ENCODE measurements at places on chromosomes 16 and 17.

- DNase-seq, result no peak
Observed at GRCh38 chr17:72079700-72080099, 41.1 kb upstream of the SOX9 start.

GRCh38 chr17:57636274-57636673, 108.8 kb downstream of the CCDC182 start:
- DNase-seq, result no peak

DNA sequence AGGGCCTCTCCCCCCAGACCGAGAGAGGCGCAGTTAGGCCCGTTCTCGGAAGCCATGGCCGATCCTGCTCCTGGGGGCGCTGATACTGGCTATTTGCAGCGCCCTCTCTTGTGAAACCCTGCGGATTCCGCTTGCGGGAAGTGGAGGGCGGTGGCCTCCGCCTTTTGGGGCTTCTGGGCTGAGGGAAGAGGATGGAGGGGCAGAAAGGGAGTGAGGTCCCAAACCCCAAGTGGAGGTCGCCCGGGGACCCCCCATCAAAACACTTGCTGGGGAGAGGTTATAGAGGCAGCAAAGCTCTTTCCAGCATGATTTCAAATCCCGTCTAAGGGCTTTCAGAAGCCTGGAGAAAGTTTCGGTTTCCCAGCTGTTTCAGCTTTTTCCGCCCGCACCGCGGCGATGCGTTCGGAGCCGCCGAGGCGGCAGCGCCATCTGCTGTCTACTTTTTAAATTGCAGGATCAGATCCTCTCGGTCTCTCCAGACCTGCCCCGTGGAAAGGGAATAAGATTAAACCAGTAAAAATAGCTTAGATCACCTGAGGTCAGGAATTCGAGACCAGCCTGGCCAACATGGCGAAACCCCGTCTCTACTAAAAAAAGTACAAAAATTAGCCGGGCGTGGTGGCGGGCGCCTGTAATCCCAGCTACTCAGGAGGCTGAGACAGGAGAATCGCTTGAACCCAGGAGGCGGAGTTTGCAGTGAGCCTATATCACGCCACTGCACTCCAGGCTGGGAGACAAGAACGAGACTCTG, 15.8 kb downstream of the SNX20 start:
- peak; percentile 78 for DNase-seq

DNA sequence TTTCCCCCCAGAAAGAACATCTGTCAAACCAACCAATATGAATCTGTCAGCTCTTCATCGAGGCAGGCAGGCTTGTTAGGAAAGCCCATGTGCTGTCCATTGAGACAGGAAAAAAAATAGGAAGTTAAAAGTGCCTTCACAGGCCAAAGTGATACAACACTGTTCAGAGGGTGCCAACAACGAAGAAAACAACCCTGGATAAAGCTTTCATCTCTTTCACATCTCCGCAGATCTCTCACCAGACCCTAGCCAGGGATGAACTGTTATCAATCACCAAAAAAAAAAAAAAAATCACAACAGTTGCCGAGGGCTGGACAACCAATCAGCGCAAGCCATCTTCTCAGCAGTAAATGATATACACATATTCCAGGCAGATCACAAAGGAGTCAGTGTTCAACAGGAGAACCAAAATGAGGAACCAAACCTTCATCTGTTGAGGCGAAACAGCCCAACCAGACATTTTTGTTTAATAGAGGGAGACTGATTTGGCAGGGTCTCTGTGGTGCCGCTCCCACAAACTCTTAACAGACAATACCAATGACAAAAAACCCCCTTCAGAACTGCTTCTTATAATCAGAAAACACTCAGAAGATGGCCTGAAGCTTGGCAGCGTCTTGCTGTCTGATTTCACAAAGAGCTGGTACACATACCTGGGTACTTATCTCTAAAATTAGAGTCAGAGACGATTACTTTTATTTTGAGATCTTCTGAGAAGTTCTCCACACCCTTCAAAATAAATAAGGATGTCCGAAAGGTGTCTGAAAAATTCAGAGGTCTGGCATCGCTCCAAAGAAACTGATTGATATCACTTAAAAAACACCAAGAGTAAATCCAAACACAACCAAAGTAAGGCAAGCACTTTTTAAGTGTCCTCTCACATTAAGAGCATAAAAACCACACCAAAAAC, 1.8 kb downstream of the MAP3K14 start:
- no peak for DNase-seq

DNA sequence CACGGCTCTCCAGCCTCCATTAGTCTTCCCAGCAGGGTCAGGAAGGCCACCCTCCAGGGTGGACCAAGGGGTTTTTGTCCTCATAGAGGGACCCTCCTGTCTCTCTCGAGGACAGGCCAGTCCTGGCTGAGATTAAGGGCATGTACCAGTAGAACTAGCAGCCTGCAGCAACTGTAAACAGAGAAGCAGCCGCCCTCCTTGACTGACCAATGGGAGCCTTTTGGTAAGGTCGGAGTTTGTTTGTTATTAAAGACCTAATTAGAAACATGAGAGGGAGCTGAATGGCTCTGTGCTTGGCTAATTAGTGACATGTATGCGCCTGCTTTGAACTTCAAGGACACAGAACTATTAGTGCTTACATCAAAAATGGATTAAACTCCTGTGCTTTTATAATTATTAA, 80.0 kb downstream of the CCDC182 start:
- DNase-seq, result no peak

DNA sequence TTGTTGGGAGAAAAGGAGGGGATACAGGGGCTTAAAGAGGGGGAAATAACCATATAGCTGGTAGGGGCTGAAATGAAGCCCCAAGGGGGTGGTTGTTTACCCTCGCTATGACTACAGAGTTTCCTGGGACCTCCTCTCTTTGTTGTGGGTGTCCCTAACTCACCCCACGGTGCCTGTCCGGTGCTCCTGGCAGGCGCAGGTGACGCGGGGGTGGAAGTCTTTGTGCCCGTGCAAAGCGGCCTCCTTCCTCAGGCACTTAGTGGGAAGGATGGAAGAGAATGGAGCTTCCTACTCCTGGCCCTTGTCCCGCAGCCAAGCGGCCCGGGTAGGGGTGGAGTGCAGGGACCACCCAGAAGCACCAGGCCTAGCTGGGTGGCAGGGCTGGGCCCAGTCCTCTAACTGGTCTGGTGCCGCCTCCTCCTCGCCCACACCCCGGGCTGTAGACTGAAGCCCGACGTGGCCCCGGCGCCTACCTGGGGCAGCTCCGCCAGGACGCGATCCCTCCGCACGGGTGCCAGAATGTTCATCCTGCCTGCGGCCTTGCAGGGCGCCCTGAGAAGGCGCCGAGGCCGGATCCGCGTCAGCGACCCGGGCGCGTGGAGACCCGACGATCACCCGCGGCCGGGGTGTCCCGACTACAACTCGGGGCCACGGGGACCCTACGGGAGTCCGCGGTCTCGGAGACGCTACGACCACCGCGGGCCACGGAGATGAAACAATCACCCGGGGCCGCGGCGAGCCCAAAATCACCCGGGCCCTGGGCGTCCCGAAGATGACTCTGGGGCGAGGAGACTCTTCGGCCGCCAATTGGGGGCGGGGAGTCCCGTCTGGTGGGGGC, 709 bp downstream of the RAB34 start:
- DNase-seq, result no peak

DNA sequence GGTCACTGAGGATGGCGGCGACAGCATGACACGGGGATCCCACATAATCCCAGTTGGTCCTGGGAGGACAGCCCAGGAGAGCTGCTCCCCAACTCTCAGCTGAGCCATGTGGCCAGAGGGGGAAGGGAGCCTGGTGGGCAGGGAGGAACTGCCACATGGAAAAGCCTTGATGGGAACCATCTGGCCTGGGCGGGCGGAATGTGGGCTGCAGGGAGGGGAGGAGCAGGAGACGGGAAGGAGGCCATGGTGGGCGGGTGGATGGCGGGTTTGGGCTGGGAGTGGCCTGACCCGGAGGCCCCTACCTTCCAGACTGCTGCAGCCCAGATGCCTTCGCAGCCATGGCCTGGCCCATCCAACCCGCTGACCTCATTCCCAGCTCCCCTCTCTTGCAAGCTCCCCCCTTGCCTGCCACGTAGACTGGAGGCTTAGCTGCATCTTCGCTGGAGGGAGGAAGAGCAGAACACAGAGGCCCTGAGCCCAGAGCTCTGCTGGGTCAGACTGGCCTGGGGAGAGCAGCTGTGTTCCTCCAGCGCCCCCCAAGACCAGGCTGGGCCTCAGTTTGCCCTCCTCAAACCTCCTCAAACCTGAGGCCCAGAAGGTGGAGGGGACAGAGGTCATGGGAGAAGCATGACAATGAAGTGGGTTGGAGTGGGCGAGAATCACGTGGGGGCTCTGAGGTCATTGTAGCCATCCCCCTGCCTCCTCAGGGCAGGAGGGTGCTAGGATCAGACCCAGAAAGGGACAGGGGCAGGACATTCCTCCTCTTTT, 8.2 kb upstream of the COL1A1 start:
- DNase-seq, result no peak

- no peak for DNase-seq
Observed at GRCh38 chr17:57021226-57021940, 43.5 kb downstream of the SCPEP1 start.

DNA sequence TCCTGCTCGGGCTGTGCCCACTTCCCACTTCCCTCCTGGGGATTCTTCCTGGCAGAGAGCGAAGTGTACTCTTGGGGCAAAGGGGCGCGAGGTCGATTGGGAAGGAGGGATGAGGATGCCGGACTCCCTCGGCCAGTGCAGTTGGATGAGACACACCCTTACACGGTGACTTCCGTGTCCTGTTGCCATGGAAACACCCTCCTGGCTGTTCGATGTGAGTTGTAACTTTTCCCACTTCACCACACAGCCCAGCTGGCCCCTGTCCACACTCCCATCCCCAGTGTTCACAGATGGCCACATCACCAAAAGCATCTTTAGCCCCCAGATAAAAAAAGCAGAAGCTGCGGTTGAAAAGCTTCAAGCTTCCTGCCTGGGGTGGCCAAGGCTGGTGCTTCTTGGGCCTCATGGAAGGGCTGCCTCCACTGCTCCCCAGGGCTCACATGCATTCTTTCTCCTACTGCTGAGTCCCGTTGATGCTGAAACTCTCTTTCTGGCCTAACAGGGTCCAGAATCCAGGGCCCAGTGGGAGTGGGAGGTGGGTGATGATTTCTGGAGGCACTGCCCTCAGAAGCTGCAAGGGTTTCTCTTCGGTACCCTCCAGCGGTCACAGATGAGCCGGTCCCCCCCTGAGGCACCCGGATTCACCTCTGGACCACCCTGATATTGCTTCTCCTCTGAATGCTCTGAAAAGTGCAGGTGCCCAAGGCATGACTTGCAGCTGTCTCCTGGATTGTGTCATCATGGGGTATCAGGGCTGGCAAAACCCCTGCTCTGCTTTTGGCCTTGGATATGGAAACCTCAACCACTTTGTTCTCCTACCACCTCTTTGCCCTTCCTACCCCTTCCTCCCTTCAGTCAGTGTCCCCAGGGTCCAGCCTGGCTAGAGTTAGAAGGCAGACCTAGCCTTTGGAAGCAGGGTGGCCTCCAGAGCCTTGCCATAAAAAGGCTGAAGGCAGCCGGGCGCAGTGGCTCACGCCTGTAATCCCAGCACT, 2.2 kb upstream of the TRAF4 start:
- no peak for DNase-seq

- peak; percentile 53 for DNase-seq
Observed at GRCh38 chr17:2400474-2400866, 390 bp downstream of the MNT start.

DNA sequence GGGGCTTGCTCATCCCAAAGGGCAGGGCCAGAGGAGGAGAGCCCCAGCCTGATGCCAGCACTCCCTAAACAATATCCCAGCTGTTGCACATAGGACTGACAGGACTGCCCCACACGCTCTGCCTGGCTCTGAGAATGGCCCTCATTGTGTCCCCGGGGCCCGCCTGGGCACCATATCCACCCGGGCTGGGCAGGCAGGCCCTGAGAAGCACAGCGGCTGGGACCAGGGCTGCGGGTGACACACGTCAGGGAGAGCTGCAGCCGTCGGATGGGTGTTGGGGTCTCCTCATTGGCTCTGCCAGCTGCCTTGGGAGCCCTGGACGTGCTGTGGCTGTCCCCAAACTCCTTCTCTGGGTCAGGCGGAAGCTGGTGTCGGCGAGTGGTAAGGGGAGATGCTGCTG, 4.2 kb downstream of the BCAR1 start:
- DNase-seq, result no peak

DNA sequence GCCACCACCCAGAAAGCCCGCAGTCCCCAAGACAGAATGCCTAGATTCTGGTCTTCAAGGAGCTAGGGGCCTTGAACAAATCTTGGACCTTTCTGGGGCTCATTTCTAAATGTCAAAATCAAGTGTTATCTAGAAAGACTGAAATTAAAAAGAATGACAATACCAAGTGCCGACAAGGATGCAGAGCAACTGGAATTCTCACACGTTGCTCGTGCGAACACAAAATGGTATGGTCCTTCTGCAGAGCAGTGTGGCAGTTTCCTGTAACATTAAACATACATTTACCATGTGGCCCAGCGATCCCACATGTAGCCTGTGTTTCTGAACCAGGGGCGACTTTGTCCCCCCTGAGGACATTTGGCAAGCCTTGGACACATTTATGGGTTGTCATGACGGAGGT, 137.9 kb downstream of the GAS7 start:
- no peak for DNase-seq

DNA sequence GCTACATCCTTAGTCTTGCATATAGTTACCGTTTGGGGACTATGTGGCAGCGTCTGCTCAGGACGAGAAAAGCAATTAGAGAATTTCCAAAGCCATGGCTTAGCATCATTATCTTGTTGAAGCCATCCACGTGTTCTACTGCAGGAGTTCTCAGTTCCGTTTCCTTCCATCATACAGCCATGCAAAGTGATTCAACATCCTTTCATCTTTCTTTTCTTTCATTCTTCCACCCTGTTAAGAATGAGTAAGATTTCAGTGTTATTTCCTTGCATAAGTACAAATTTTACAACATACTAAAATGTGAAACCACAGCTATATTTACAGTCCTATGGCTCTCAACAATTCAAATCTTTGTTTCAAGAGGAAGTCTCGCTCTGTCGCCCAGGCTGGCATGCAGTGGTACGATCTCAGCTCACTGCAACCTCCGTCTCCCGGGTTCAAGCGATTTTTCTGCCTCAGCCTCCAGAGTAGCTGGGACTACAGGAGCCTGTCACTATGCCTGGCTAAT, 3.8 kb downstream of the MARF1 start:
- DNase-seq, result peak; percentile 25
